ENCODE measurements at places on chromosomes 12 and 14.

GRCh38 chr14:76937181-76938091, 91.1 kb downstream of the IRF2BPL start:
- DNase-seq = no peak

GRCh38 chr14:91167380-91167770, 53.5 kb downstream of the DGLUCY start:
- no peak for DNase-seq

DNA sequence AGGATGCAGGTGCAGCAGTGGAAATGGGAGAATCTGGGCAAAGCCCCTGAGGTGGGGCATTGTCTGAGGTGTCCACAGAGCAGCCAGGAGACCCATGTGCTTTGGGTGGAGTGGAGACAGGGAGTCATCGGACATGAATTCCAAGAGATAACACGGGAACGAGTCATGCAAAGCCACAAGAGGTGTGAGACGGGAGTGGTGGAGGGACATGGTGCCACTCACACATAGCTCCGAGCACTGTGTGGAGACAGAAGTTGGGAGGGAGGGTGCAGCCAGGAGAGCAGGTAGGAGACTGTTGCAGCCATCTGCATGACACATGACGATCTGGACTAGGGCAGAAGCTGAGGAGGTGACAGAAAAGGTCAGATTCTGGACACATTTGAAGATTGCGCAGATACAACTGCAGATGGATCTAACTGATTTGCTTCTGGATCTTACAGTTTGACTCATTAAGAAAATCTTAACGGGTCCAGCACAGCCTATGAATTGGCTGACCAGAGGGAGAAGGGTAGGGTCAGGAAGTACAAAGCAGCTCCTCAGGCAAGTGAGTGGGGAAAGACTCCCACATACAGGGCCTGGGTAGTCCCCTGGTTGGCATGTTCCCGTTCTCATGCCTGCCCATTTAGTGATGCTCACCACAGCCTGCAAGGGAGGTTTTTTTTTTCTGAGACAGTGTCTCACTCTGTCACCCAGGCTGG, 379.8 kb downstream of the FUT8 start:
- no peak for DNase-seq

DNA sequence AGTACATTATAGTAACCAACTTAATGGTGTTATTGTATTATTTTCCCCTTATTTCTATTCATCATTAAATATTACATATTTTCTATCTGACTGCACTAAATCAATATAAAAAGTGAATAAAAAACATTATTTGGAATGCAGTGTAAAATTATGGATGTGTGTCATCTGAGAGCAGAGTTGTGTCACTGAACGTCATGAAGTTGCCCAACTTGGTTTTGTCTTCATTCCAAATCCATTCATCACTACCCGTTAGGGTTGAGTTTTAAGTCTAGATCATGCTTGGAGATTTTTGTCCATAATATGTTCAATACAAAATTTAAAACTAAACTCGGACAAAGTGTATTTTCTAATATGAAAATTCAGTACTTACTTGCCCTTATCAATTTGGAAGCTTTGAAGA, 16.1 kb downstream of the KLRF1 start:
- DNase-seq = no peak

- DNase-seq = no peak
Measured at GRCh38 chr12:83827193-83827592, 1085.4 kb downstream of the SLC6A15 start.

GRCh38 chr12:91506452-91506851, 323.8 kb upstream of the DCN start:
- no peak for DNase-seq

DNA sequence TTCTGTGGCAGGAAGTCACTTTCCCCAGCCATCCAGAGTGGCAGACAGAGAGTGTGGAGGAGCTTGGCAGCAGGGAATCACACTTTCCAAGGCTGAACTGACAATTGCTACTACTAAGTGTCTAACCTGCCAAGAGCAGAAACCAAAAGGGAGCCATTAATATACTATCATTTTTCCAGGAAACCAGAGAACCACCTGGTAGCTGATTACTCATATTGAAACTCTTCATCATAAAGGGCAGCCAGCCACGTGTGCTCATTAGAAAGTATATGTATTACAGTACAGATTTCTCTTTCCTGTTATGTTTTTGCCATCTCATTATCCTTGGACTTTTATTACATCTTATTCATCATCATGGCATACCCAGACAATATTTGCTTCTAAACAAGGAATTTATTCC, 374.9 kb downstream of the GXYLT1 start:
- DNase-seq = no peak

GRCh38 chr14:99190696-99191394, 81.2 kb downstream of the BCL11B start:
- DNase-seq = no peak

- DNase-seq = no peak
Measured at GRCh38 chr12:104941454-104941853, 16.6 kb downstream of the SLC41A2 start.

DNA sequence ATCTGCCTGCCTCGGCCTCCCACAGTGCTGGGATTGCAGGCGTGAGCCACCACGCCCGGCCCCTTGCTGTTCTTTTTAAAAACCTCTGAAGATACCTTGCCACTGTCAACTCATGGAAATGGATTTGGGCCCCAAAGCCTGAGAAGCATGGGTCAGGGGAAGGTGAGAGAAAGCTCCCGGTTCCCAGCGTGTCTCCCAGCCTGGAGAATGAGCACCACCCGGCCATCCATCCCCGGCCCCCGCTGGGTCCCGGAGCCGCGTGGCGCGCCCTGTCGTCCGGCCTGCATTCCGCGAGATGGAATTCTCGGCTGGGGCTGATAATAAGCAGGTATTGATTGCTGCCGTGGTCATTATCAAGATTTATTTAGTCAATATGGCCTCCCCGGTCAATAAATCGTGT, 126.5 kb upstream of the MYL2 start:
- no peak for DNase-seq

DNA sequence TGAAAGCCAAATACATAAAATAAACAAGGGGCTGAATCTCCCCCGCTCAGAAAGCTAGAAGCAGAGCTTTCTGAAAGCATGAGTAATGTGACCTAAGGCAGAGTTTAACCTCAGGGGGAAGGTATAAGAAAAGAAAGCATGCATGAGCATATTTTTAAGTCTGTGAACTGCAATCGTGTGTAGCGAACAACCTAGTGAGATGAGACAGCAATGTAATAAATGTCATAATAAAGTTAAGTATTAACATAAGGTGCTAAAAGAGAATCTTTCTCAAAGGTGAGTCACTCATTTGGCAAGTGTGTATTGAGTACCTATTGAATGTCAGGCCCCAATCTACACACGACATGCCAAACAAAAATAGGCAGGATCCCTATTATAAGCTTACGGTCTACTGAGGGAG, 14.2 kb upstream of the WDR20 start:
- DNase-seq = no peak

DNA sequence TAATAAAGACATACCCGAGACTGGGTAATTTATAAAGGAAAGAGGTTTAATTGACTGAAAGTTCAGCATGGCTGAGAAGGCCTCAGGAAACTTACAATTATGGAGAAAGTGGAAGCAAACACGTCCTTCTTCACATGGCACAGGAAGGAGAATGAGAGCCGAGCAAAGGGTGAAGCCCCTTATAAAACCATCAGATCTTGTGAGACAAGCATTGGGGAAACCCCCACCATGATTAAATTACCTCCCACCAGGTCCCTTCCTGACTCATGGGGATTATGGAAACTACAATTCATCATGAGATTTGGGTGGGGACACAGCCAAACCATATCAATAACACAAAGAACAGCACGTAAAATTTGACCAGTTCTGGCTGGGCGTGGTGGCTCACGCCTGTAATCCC, 85.6 kb upstream of the ATF7IP start:
- DNase-seq = no peak

DNA sequence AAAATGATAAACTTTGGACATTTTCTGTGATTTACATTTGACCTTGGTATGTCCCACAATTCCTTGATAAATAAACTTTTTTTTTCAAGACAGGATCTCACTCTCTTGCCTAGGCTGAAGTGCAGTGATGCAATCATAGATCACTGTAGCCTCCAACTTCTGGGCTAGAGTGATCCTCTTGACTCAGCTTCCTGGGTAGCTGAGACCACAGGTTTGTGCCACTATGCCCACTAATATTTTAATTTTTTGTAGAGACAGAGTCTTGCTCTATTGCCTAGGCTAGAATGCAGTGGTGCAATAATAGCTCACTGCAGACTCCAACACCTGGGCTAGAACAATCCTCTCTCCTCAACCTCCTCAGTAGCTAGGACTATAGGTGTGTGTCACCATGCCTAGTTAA, 79.1 kb upstream of the PTGDR start:
- no peak for DNase-seq

Measured in GM19239 (cell line).